ENCODE measurements at places on chromosomes 2 and 18.

DNA sequence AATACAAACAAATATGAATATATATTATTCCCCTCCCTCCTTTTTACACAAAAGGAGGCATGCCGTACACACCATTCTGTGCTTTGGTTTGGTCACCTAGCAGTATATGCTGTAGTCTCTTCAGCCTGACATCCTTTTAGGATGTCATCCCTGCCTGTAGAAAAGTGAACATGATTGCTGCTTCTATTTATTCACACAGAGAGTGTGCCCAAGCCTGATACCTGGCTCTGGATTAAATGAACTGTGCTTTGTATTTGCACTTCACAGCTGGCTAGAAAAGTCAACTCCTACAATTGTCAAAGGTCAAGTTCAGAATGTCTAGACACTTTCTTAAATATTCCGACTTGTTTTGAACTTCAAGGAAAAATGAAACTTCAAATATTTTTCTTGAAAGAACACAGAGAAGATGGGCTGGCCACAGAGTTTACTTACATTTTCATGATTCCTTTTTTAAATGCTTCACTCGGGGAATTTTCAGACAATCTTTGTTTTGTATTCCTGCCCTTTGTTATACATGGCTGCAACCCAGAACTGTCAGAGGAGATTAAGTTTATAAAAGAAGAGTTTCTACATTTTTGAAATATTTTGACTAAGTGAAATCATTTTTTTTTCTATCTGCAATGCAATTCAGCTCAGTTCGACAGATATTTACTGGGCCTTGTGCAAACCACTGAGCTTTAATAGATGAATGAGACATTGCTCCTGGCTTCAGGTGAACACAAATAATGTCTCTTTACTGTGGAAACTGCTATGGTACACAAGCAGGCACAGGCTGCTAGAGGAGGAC lies 33.5 kb downstream of the DAPL1 start:
- DNase-seq = no peak

- DNase-seq = no peak
Observed at GRCh38 chr2:171432969-171433762, 624 bp downstream of the METTL8 start.

- no peak for DNase-seq
Observed at GRCh38 chr18:44969214-44969795, 288.6 kb downstream of the SETBP1 start.

GRCh38 chr18:3321133-3321812 lies 59.3 kb downstream of the MYL12B start:
- DNase-seq = no peak

GRCh38 chr2:190846746-190847145 lies 33.9 kb upstream of the GLS start:
- DNase-seq = no peak

GRCh38 chr2:112758711-112759110 lies 5.7 kb downstream of the CKAP2L start:
- DNase-seq = no peak

- DNase-seq = no peak
Observed at GRCh38 chr18:32742579-32742978, 30.2 kb downstream of the KLHL14 start.

DNA sequence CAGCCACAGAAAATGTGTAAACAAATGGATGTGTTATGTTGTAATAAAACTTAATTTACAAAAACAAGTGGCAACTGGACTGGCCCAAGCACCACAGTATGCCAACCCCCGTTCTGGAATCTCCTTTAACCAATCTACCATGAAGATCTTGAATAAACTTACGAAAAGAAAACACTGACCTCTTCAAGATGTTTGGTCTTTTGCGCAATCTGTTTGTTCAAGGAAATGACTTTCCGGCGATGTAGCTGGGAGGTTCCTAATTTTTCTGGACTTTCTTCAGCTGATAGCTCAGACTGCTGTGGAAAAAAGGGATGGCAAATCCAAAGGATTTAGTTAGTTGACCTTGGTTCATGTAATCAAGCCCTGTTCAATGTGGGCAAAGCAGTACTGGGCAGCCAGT lies 55.7 kb downstream of the CCDC93 start:
- no peak for DNase-seq

DNA sequence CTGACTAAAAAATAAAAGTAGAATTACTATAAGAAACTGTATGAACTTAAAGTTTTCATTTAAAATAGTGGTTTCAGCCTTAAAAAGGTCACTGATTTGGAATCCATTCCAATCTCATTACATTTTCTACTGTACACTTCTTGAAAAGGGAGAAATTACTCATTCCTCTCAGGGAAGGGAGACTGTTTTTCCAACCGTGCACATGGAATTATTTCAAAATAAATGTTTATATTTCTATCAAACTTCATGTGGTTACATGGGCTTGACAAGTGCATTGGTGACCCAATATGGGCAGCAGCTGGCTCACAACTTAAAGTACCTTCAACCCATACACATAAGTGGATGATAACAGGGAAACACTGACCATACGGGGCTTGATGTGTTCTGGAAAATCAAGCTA lies 324.5 kb upstream of the THUMPD2 start:
- no peak for DNase-seq
